ENCODE measurements at places on chromosomes 2 and 18. TPM values are rescaled to one million over a fixed set of nuclear protein-coding genes. Genes with fewer than 3 reads are reported as not detected.

Gene CPLX4
- total RNA-seq = 0.12 TPM

DNA sequence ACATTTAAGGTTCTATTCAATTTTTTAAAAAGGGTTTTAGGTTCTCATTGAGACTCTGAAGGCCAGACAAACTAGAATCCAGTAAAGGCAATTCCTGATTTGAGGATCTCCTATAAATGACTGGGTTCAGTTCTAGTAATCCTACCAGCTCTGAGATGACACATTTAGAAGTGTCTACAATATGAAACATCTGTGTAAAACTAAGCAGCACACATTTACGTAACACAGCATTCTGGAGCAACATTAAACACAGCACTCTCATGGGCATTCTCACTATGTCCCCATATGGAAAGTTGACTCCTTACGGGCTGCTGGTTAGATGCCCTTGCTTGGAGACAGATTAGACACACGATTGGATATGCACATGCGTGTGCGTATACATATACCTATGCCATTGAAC, 114.4 kb downstream of the ZNF385B start:
- no peak for DNase-seq
- no peak overlapping the region for H3K27ac ChIP-seq
- no peaks in the 10 kb centered on the region for H3K4me1 ChIP-seq
- H3K4me3 ChIP-seq = no peak overlapping the region
- H3K36me3 ChIP-seq = peaks cover 7% of the 10 kb centered on the region

GRCh38 chr18:48073211-48073930, 142.9 kb upstream of the SMAD2 start:
- DNase-seq = peak; percentile 17
- H3K27ac ChIP-seq = no peak overlapping the region
- H3K4me1 ChIP-seq = peaks cover 15% of the 10 kb centered on the region
- no peaks in the 10 kb centered on the region for H3K27me3 ChIP-seq
- no peaks in the 10 kb centered on the region for H3K36me3 ChIP-seq

Gene TTC39C
- 27.6 TPM for total RNA-seq
